ENCODE measurements at places on chromosomes 3 and 15.

DNA sequence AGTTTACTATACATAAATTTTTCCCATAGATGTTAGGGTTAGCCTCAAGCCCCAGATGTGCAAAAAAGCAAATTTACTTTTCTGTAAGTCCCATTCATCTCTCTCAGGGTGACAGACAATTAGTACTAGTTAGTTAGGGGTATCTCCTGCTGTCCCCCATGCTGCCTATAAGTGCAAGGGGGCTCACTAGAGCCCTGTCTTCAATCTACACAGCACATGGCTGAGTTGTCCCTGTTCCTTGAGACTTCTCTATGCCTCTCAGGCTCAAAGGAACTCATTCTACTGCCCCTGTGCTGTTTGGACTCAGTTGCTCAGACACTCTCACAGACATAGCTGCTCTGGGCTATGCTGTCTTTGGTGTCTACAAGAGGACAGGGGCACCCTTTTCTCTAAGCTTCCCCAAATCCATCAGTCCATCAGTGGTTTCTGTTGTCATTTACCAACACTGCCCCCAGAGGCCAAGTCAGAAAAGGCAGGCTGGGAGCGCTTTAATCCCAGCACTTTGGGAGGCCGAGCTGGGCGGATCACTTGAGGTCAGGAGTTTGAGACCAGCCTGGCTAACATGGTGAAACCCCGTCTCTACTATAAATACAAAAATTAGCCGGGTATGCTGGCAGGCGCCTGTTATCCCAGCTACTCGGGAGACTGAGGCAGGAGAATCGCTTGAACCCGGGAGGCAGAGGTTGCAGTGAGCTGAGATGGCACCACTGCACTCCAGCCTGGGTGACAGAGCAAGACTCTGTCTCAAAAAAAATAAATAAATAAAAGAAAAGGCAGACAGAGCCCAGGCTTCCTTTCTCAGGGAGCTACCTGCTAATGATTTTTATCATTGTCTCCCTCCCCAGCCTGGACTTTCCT is 31.4 kb upstream of the PRTG start:
- no peak for DNase-seq

- no peak for DNase-seq
Measured at GRCh38 chr15:80106051-80106450, 46.6 kb downstream of the ZFAND6 start.

GRCh38 chr15:78598348-78598747 is 22.4 kb downstream of the CHRNA3 start:
- no peak for DNase-seq

DNA sequence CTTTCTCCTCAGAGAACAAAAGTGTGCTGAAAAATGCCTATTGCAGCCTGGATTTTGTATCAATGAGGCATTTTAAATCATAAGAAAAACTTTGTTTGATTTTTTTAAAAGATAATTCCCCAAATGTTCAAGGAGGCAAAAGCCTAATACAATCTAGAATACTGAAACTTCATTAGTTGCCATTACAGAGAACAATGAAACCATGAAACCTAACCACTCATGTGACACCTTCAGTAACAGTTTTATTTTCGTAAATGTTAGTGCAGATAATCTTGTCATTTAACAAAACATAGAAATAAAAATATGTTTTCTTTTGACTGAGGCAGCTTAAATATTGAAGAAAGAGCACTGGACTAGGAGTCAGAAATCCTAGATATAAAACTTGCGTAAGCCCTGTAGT is 655.9 kb downstream of the RBMS3 start:
- no peak for DNase-seq

- DNase-seq, result no peak
Measured at GRCh38 chr3:162799910-162800309, 1303.3 kb downstream of the OTOL1 start.

DNA sequence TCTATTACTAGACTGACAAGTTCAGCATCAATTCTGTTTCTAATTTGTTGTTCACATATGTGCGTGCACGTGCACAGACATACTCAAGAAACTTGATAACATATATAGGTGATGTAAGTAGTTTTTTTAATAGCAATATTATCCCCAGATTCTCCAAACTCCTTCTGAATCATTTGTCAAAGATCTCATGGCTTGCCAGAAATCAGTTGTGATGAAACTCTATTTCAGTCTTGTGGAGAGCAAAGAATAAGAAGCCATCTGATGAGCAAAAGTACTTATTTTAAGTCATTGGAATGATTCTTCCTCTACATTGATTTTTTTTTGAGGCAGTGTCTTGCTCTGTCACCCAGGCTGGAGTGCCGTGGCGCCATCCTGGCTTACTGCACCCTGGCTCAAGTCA is 167.0 kb upstream of the TBL1XR1 start:
- no peak for DNase-seq

DNA sequence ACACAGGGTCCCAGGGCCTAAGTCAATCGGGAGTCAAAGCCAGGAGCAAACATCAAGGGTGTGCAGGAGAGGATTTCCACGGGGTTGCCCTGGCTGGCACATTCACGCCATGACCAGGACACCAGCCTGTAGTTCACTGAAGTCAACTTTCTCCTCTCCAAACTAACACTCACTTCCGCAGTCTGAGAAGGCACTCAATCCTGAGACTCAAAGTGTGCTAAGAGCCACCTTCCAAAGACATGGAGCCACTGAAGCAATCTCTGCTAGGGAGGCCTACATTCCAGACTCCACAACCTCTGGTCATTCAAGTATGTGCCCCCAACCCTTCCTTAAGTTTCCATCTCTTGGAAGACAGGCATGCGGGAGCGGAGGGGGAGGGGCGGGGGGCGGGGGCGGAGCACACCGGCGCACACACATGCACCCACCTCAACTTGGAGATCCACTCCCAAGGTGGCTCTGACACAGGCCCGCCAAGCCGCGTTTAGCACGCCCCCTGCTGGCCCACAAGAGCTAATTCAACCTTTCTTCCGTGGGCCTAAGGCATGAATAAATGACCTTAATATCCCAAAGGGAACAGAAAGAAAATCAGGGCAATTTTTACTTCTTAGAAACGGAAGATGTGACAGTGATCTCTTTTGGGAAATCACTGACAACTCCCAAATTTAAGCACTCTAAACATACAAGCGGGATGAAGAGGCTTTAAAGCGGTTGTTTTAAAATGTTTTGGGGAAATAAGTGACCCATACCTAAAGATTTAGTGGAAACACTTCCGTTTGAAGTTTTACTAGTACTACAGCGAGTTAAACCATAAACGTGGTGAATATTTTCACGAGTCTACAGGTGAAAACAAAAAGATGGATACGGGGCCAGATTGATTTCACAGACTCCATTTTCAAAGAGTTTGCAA is 162.5 kb upstream of the CHRNA7 start:
- DNase-seq, result no peak

DNA sequence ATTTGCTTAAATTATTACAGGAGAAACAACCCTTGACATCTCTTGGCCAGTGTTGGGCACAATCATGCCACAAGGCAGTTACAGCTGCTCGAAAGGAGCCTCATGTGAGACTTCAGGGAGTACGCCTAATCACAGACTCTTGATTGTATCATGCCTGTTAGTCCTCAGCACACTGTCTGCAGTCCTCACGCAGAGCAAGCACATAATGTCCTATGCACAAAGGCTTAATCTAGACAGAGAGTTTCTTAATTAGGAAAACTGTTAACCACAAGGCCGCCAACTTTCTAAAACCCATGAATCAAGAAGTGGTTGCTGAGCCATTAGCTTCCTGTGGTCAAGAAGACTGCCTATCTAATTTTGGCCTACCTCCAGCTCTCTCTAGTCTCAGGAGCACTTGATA is 172.0 kb downstream of the UNC13C start:
- DNase-seq, result no peak

DNA sequence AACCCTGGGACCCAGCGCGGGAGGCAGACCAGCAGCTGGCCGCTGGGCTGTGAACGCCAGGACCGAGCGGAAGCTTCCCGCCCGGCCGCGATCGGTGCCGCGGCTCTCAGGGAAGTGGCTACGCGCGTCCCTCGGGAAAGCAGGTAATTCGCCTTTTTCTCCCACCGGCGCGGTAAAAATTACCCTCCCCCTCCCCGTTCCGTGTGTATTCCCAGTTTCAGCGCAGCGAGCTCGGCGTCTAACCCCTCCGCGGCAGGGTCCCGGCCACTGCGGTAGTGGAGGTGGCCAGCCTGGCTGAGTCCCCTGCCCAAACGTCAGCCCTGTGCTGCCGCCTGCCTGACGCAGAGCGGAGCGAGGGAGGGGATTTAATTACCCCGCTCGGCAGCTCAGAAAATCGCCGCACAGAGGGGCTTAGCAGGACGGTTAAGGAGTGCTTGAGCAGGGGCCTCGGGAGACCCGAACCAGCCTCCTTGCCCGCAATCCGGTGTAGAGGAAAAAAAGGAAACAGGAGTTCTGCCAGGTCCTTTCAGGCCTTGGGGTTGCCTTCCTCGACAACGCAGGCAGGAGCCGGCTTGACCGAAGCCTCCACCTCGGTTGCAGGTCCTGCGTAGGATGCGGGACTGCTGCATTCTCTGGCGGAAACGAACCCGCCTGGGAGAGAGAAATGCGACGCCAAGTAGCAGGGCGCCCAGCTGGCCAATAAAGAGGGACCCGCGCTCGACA is 2.9 kb downstream of the GATA2 start:
- no peak for DNase-seq

GRCh38 chr3:116614795-116615362 is 94.7 kb upstream of the TUSC7 start:
- DNase-seq, result no peak

DNA sequence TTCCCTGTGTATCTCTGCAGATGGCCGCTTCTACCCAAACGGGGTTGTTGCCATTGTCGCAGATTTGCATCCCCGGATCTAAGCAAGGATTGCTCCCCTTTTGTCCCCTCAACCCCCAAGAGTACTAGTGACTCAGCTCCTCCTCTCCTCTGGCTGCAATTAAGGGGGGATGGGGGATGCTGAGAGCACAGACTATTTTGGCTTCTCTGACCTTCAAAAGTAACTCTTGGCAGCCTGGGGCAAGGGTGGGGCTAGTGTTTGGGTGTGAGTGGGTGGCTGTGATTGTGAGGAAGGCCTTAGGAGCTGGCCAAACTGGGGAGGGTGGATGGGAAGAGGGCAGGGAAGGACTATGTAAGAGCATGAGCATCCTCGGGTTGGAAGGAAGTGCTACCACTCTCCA is 1.2 kb upstream of the MAP1A start:
- DNase-seq, result no peak

DNA sequence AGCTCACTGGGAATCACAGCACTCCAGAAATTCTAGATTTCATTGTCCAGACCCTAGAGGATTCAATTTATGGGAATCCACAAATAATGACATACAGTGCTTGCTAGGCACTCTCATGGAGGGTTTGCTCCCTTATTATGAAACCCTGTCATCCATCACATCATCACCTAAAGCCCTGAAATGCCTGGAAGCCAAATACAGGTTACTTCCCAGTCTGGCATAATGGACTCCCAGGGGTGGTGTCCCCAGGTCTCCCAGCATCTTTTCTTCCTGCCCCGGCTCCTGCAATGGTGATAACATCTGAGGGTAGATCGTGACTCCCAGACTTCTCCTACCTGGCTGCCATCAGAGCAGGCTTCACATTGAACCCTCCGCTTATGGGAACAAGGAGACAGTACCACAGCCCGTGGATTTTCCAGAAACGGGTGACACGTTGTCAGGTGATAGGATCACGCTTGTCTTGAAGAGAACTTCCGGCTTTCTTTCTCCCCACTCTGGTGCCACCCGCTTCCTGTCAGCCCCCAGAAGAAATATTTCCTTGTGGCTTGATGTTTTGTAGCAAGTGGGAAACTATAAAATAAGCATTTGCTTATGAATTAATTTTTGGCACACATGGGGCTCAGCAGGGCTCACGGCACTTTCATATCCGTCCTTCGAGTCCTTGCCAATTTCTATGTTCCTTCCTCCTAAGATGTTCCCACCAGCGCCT is 238.7 kb upstream of the BHLHE40 start:
- DNase-seq, result no peak

GRCh38 chr3:32195995-32196540 is 42.4 kb upstream of the CMTM8 start:
- no peak for DNase-seq

DNA sequence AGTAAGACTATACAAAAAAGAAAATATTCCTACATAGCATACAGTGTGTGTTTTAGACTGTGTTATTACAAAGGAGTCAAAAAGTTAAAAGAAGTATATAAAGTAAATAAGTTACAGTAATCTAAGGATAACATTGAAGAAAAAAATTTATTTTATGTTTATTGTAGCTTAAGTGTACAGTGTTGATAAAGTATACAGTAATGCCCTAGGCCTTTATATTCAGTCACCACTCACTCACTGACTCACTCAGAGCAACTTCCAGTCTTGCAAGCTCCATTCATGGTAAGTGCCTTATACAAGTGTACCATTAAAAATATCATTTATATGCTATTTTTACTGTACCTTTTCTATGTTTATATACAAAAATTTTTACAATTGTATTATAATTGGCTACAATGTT is 220.1 kb downstream of the BCHE start:
- DNase-seq, result no peak

- no peak for DNase-seq
Measured at GRCh38 chr15:31347067-31347975, 20.7 kb downstream of the KLF13 start.

GRCh38 chr15:72796515-72797337 is 13.2 kb upstream of the ADPGK start:
- DNase-seq, result no peak

DNA sequence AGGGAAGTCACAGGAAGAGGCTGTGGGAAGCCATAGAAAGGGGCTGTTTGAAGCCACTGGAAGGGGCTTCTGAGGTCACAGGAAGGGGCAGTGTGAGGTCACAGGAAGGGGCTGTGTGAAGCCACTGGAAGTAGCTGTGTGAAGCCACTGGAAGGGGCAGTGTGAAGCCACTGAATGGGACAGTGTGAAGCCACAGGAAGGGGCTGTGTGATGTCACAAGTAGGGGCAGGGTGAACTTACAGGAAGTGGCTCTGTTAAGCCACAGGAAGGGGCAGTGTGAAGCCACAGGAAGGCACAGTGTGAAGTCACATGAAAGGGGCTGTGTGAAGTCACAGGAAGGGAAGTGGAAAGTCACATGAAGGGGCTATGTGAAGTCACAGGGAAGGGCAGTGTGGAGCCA is 33.1 kb downstream of the GASK1A start:
- no peak for DNase-seq

GRCh38 chr15:28260722-28261121 is 61.3 kb downstream of the HERC2 start:
- DNase-seq, result no peak

GRCh38 chr3:77342688-77343087 is 302.8 kb downstream of the ROBO2 start:
- no peak for DNase-seq

- no peak for DNase-seq
Measured at GRCh38 chr3:154952553-154952952, 127.6 kb upstream of the MME start.

GRCh38 chr3:66149269-66149668 is 71.5 kb upstream of the SLC25A26 start:
- DNase-seq, result no peak

DNA sequence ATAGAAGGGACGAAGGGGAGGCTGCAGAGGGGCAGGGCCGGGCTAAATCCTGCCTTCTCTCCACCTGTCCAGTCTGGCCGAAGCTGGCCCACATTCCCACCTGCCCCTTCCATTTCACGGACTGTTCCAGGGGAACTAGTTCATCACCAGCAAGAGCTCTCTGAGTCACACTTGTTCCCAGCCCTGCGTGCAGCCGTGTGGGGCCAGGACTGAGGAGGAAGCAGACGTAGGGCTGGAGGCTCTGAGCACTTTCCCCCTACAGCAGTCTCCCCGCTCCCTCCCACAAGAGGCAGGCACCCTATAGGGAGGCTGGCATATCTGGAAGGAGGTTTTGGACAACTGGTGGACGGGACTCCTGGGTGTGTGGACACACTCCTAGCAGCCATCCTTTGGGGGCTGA is 3.0 kb downstream of the ITIH4 start:
- DNase-seq, result no peak

- no peak for DNase-seq
Measured at GRCh38 chr3:27521179-27521871, 37.1 kb upstream of the SLC4A7 start.
